AG20443 (cell line): ENCODE measurements at places on chromosomes 7 and 10.

- no peak for DNase-seq
Observed at GRCh38 chr10:17510242-17510908, 56.0 kb upstream of the ST8SIA6 start.

DNA sequence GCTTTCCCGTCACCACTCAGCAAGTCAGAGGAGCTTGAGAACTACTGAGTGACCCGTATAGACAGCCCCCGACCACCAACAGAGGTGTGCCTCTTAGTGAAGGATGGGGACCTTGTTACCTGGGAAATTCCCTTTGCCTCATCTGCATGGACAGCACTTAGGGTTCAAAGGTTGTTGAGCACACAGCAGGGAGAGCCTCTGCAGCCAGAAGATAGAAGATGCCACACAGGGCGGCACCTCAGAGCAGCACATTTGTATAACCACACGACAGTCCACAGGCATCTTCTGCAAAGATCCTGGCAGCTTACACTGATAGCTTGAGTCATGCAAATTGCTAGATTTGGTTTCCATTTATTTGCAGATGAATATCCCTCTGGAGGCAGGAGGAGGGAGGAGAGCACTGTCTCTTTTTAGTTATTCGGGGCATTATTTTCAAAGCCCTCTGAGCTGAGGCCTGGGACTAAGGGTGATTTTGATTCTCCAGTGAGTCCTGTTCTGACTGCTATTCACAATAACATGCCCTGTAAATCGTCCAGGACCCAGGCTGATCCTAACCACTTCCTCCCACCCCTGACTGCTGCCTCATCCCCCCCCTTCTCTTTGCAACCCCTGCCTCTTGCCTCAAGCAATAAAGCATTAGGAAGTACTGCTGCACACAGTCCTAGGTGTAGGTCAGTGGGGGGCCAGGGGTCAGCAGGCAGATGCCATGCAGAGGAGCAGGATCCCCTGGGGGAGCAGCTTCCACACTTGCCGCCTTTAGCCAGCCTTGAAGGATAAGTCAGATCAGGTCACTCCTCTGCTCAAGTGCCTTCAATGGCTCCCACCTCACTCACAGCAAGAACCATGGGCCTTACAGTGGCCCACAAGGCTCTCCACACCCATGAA is 24.6 kb upstream of the INMT start:
- peak; percentile 74 for DNase-seq

DNA sequence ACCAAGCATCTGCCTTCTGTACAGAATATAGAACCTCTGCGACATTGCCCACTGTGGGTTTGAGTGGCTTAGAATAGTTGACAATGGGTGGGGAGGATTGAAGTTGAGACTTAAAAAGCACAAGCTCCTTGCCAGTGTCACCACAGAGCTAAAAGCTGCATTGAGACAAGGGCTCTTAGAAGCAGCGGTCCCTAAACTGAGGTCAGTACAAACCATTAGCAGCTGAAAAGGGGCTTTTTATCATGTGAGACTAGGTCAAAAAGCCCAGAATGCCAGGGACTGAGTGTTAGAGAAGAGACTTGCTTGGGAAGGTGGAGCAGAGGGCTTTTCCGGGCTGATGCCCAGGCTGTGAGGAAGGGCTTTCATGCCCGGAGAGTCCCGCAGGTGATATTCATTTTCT is 91.3 kb downstream of the POU6F2 start:
- DNase-seq, result no peak

DNA sequence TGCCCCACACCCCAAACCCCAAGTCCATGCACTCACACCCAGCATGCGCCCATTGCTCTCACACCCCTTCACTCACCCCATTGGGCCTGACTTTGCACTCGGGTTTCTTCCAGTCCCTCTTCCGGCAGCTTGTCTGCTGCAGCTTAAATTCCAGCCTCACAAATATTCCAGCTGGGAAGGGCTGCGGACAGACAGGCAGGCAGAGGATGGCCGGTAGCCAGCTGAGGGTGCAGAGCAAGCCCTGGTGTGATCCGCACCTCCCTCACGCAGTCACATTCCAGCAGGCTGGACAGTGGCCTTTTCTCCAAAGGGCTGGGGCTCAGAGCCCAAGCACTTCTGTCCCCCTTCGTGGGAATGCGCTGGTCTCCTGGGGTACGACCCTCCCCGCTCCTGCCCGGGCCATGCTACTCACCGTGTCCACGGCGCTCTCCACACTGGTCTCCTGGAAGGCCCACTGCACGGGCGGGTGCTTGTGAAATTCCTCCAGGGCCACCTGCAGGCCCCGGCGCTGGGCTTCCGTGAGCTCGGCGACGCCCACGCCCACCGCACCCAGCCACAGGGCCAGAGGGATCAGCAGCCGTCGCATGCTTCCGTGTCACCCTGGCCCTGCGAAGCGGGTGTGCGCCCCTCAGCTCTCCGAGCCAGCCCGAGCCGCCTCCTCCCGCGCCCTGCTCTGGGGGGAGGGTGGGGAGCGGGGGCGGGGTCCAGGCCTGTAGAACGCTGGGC is 1.2 kb downstream of the RARRES2 start:
- DNase-seq, result peak; percentile 67

GRCh38 chr10:68253346-68253745 is 21.4 kb upstream of the ATOH7 start:
- DNase-seq, result no peak

GRCh38 chr7:41573862-41574261 is 129.0 kb downstream of the INHBA start:
- DNase-seq, result no peak

GRCh38 chr7:77913977-77914607 is 115.5 kb downstream of the PHTF2 start:
- DNase-seq, result no peak
